MV-4-11 (cell line): ENCODE measurements at places on chromosomes 11 and 22.

GRCh38 chr22:50531546-50531961 is 1.7 kb upstream of the TYMP start:
- DNase-seq: peak; percentile 55

- DNase-seq: no peak
These were observed 46.3 kb upstream of the CADM1 start for GRCh38 chr11:115550291-115551059.

DNA sequence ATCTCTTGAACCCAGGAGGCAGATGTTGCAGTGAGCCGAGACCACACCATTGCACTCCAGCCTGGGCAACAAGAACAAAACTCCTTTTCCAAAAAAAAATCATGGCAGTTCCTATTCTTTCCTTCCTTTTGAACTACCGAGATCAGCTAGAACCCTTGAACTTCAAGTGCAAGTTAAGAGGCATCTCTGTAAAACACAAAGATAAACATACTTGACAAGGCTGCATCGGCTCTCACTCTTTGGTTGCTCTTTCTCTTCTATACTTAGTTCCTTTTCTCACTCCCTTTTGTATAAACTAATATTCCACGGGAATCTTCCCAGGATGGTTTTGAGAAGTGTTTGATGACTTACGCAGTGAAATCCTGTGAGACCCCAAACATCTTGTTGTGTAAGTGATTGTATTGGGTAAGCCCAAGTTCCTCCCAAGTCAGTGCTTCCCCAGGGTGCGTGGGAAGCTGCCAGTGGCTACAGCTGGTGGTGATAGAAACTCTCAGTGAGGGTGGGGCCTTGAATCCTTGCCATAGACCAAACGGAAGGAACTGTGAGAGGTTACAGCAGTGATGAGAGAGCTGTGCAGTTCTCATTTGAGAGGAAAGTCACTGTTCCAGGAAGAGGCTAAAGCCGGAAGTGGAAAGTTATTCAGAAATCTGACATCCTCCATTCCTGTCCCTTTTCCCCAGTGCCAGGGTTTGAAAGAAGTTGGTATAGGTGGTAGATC is 24.1 kb upstream of the CDC42EP2 start:
- DNase-seq: peak; percentile 99

GRCh38 chr22:24208012-24208749 is 26.9 kb downstream of the SUSD2 start:
- DNase-seq: peak; percentile 97

DNA sequence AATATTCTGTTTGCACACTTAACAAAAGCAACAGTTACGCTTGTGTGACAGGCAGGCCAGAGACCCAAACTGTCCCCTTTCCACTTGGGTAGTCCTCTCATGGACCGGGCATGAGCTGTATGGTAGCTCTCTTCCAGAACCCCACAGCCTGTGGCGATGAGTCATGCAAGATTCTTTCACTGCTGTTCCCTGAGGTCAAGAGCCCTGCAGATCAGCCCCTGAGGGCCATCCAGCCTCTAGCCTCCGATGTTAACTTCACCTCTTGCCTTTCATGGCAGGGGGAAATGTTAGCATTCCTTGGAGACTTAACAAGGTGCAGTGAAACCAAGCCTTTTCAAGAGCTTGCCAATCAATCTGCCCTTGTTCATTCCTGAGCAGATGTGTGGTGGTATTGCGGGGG is 63.2 kb upstream of the DEUP1 start:
- no peak for DNase-seq

DNA sequence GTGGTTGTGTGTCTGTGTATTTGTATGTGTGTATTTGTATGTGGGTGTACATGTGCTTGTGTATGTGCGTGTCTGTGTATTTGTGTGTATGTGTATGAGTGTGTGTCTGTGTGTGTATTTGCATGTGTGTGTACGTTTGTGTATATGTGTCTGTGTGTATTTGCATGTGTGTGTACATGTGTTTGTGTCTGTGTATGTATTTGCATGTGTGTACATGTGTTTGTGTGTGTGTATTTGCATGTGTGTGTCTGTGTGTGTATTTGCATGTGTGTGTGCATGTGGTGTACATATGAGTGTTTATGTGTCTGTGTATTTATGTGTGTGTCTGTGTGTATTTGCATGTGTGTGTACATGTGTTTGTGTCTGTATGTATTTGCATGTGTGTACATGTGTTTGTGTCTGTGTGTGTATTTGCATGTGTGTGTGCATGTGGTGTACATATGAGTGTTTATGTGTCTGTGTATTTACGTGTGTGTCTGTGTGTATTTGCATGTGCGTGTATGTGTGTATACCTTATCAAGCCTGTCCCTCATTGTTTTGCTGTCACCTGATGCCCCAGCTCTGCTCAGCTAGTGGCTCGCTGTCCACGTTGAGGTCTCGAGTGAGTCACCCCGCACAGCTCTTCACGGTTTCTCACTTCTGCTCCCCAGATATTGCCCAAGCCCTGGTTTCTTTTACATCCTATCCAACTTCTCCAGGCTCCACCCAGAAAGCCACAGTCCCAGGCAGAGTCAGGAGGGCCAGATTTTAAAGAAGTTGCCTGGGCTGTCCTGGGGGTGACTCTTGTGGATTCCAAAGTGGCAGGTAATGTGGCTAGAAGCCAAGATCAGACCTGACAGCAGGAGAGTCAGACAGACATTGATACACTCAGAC is 15.2 kb downstream of the MB start:
- DNase-seq: peak; percentile 96
